Activated gamma-delta T cell (primary cell): ENCODE measurements at places on chromosomes 13 and 19.

GRCh38 chr13:24097064-24097463, 63.5 kb upstream of the SPATA13 start:
- no peak for DNase-seq

GRCh38 chr13:24685314-24685713, 5.1 kb downstream of the ATP12A start:
- no peak for DNase-seq

GRCh38 chr13:113231306-113232207, 22.1 kb downstream of the CUL4A start:
- no peak for DNase-seq

- DNase-seq, result no peak
Measured at GRCh38 chr19:47210689-47211316, 20.2 kb downstream of the BBC3 start.

GRCh38 chr13:24218338-24218737, 57.8 kb downstream of the SPATA13 start:
- no peak for DNase-seq

DNA sequence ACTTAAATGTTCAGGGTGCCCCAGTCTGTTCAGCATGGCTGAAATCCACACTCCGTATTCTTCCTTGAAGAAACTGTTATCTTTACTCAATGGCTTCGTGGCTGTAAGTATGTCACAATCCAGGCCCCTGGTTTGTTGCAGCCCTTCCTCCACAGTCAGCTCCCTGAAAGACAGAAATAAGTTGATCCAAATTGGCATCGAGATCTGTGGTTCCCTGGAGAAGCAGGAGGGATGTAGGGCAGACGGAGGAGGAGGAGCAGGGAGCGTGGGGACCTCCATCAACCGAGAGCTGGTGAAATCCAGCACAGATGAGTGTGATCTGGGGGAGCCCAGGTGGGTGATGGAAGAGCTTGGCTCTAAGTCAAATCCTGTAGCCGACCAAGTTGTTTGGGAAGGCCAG, 304 bp downstream of the TSPAN16 start:
- no peak for DNase-seq

GRCh38 chr19:32294871-32295438, 50.5 kb upstream of the ZNF507 start:
- DNase-seq, result no peak

DNA sequence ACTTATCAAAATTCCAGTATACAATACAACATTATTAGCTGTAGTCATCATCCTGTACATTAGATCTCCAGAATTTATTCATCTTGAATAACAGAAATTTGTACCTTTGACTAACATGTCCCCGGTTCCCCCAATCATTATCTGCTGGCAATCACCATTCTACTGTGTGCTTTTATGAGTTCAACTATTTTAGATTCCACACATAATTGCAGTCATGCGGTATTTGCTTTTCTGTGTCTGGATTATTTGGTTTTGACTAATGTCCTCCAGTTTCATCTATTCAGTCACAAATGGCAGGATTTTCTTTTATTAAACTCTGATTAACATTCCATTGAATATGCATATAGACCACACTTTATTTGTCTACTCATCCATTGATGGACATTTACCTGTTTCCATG, 530.7 kb upstream of the SLITRK1 start:
- no peak for DNase-seq

- no peak for DNase-seq
Measured at GRCh38 chr13:35995136-35995535, 136.0 kb downstream of the DCLK1 start.

DNA sequence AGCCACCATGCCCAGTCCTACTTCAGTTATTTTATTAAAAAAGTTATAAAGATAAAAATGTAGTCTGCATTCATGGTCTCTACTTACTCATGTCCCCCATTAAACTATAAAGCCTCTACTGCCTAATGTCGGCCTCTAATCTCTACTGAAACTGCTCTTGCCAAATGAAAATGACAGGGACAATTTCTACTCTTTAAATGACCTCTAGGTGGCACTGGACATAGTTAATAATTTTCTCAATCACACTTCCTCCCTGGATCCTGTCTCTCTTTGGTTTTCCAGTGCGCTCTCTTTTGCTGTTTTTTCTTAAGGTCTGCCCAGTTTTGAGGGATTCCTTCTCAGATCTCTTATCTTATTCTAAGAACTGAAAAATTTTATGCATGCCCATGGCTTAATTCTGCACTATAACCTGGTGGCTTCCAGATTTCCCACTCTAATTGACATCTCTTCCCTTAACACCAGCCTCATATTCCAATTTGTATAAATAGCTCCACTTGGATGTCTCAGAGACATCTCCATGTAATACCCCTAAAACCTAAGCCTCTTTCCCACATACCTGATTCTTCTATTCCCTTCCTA, 54.3 kb downstream of the MTMR6 start:
- DNase-seq, result no peak

DNA sequence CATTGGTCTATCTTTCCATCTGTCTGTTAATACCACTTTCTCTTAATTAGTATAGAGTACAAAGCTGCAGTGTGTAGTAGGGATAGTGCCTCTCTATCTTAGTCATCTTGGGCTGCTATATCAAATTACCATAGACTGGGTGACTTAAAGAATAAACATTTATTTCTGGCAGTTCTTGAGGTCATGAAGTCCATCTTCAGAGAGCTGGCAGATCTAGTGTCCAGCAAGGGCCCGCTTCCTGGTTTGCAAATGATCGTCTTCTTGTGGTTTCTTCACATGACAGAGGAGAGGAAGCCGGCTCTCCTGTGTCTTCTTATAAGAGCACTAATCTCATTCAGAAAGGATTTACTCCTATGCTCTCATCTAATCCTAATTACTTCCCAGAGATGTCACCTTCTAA, 6.1 kb downstream of the ZNF700 start:
- no peak for DNase-seq

DNA sequence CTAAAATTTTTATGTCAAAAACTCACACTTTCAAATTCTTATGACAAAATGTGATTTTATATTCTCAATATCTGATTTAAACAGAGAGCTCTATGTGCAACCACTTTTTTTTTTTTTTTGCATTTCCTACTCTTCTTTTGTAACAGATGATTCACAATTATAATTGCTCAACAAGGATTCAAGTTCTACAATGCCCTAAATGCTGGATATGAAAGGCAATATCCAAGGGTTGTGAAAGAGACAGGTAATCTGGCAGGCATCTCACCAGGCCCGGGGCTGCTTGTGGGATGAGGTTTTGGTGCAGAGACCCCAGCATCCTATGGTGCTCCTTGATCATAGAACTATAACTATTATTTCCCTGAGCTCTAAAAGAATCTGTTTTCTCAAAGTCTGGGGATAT, 363.6 kb upstream of the NBEA start:
- DNase-seq, result no peak

DNA sequence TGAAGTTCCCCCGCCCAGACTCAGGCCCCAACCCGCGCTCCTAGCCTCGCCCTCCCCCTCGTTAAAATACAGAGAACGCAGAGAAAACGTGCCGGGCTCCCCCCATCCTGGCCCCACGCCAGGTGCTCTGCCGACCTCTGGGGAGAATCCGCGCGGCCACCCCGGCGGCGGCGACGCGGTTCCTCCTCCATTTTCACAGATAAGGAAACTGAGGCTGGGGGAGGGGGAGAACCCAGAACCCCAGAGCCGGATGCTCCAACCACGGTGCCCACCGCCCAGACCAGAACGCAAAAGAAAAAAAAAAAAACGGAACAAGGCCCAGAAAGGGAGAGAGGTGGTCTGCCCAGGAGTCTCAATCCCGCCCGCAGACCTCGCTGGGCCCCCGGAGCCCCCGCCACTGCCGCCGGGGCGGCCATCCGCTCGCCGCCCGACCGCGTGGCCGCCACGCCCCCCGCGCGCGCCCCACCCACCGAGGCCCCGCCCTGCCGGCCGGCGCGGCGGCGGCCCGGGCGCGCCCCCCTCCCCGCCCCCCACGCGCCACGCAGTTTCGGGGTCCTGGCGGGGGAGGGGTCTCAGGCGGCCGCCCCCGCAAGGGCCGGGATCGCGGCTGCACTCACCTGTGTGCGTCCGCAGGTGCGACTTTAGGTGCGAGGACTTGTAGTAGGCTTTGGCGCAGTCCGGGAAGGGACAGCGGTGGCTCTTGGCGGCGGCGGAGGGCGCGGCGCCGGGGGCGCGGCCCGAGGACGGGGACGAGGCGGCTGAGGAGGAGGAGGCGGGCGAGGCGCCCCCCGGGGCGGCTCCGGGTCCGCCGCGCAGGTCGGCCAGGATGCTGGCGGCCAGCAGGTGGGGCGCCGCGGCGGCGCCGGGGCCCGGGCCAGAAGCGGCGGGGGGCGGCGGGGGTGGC, 703 bp downstream of the KLF16 start:
- peak; percentile 47 for DNase-seq

- DNase-seq, result no peak
Measured at GRCh38 chr19:1438933-1439354, 748 bp downstream of the RPS15 start.

DNA sequence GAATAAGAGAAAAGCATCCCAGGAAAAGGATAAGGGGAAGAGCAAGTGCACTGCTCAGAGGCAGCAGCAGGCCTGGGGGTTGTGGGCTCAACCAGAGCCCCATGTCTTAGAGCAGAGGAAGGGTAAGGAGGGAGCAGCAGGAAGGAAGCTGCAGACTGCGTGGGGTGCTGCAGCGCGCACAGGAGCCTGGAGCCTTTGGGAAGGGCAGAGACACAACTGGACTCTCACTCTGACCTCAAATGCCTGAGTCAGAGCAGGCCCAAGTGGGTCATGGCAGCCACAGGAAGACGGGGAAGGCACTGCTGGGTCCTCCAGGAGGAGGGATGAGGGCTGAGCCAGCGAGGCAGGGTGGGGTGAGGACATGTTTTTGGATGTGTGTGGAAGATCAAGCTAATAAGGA, 31.6 kb downstream of the SIGLEC7 start:
- DNase-seq, result no peak

DNA sequence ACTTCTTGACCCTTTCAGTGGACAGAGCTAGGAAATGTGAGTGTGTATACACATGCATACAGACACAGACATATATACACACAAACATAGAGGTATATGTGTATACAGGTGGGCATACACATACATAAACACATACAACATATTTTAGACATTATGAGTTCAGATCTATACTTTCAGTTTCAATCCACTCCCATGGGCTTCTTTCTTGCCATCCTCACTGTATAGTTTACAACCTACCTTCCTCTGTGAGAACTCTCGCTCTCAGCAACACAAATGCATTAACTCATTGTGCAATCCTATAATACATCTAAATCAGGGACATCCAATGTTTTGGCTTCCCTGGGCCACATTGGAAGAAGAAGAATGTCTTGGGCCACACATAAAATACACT, 21.2 kb upstream of the SCEL start:
- no peak for DNase-seq

GRCh38 chr19:42942187-42942789, 5.3 kb upstream of the PSG7 start:
- DNase-seq, result no peak

- DNase-seq, result no peak
Measured at GRCh38 chr13:83765796-83766195, 116.5 kb downstream of the SLITRK1 start.

DNA sequence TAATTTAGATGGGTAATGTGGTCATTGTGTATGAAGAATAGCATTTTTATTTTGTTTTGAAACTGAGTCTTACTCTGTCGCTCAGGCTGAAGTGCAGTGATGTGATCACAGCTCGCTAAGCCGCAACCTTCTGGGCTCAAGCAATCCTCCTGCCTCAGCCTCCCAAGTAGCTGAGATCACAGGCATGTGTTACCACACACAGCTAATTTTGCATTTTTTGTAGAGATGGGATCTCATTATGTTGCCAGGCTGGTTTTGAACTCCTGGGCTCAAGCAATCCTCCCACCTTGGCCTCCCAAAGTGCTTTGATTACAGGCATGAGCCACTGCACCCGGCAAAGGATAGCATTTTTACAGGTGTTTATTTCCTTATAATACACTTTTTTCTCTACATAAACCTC, 36.6 kb downstream of the SERTM1 start:
- DNase-seq, result no peak

- DNase-seq, result no peak
Measured at GRCh38 chr19:2139385-2140137, 11.8 kb downstream of the AP3D1 start.

- no peak for DNase-seq
Measured at GRCh38 chr19:41784743-41785142, 11.6 kb upstream of the CEACAM3 start.

- no peak for DNase-seq
Measured at GRCh38 chr19:3684054-3684816, 16.0 kb downstream of the PIP5K1C start.

- no peak for DNase-seq
Measured at GRCh38 chr19:7545904-7546303, 10.4 kb downstream of the PNPLA6 start.
